Stimulated activated CD4-positive, alpha-beta T cell treated with anti-CD3 and anti-CD28 coated beads, Interleukin-4, amount 100 ng/mL, for 24 hours (primary cell): ENCODE measurements at places on chromosomes 12 and 14.

GRCh38 chr14:50394713-50395112 is 2.0 kb downstream of the CDKL1 start:
- DNase-seq = no peak

GRCh38 chr12:70960484-70960883 is 39.9 kb upstream of the PTPRR start:
- no peak for DNase-seq

- DNase-seq = no peak
Observed at GRCh38 chr14:66999978-67000377, 189.3 kb upstream of the GARIN2 start.

DNA sequence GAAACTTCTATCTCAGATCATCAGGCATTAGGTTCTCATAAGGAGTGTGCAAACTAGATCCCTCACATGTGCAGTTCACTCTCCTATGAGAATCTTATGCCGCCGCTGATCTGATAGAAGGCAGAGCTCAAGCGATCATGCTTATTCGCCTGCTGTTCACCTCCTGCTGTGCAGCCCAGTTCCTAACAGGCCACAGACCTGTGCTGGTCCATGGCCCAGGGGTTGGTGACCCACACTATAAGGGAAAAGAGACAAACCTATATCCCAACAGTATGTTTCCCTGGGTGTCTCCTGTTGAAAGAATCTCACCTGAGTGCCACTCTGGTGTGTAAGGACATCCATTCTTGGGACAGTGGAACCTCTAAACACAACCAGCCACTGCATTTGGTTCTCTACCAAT is 186.3 kb downstream of the RIMBP2 start:
- DNase-seq = no peak

DNA sequence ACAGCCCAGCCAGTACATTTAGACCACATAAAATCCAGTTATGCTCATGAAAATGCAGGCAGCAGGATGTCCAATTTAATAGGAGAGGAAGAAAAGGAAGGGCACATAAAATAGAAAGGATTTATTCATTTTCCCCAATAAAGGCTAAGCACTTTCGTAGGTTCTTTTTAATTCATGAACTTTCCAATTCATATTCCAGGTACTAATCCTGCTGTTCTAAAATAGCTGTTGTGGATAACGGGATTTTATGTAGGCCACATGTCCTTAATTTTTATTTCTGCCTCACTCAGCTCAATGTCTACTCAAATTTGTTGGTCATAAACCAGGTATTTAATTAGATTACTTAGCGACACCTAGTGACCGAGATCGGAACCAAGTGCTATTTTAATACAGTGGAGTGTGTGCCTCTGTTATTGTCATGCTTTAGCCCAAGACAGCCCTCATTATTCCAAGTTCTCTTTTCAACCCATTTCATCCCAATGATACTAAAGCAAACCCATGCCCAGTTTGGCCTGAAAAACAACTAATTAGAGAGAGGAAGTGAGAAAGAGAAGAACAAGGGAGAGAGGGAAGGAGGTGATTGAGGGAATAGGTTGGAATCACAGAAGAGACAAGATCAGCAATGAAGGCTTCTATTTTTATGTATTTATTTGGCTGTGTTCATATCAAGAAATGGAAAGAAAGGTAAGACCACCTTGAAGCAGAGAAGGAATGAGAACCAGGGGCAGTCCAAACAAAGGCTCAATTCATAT is 45.9 kb upstream of the IFNG-AS1 start:
- peak; percentile 78 for DNase-seq

- no peak for DNase-seq
Observed at GRCh38 chr12:48954841-48955501, 2.3 kb downstream of the ARF3 start.
